ENCODE measurements at places on chromosomes 11 and 22.
A peak's percentile ranks its signal among the peaks of the same experiment; 100 is the strongest.

- no peak overlapping the region for H3K27ac ChIP-seq
- no peak overlapping the region for H3K4me3 ChIP-seq
- peaks cover 20% of the 10 kb centered on the region for H3K36me3 ChIP-seq
- no peaks in the 10 kb centered on the region for H3K27me3 ChIP-seq
Observed at GRCh38 chr11:802018-802617, 2.9 kb downstream of the PIDD1 start.

DNA sequence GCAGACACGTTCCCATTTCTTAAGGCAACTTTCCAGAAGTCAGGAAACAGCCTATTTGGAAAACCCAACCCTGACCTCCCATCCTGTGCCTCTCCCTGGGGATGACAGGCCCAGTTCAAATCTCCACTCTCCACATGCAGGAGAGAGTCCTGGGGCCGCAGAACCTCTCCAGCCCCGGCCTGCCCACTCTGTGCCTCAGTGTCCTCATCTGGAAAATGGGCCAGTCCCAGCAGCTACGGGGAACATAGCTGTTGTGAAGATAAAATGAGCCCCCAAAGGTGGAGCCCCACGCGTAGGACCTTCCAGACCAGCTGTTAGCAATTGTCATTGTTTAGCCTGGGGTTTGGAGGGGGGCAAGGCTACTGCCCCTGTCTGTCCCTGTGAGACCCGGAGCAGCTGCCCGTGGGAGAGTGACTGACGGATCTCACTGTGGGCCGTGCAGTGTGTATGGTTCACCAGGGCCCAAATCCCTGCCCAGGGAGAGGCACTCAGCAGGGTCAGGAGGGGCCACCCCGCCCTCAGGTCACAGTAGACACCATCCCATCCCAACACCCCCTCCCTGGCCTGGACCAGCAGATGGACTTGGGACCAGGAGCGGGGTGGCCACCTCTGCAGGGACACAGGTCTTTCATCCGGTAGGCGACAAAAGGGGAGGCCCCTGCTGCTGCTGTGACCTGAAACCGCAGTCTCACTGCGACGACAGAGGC lies 145.9 kb downstream of the CTTN start:
- H3K4me3 ChIP-seq: no peak overlapping the region
- no peak for DNase-seq
- no peaks in the 10 kb centered on the region for H3K4me1 ChIP-seq
- H3K27ac ChIP-seq: no peak overlapping the region
- H3K27me3 ChIP-seq: no peaks in the 10 kb centered on the region

GRCh38 chr22:27719535-27720227 lies 81.9 kb downstream of the MN1 start:
- DNase-seq: peak; percentile 93
- H3K4me3 ChIP-seq: no peak overlapping the region
- H3K4me1 ChIP-seq: peaks cover 25% of the 10 kb centered on the region
- peak overlapping the region; percentile 78 for H3K27ac ChIP-seq

DNA sequence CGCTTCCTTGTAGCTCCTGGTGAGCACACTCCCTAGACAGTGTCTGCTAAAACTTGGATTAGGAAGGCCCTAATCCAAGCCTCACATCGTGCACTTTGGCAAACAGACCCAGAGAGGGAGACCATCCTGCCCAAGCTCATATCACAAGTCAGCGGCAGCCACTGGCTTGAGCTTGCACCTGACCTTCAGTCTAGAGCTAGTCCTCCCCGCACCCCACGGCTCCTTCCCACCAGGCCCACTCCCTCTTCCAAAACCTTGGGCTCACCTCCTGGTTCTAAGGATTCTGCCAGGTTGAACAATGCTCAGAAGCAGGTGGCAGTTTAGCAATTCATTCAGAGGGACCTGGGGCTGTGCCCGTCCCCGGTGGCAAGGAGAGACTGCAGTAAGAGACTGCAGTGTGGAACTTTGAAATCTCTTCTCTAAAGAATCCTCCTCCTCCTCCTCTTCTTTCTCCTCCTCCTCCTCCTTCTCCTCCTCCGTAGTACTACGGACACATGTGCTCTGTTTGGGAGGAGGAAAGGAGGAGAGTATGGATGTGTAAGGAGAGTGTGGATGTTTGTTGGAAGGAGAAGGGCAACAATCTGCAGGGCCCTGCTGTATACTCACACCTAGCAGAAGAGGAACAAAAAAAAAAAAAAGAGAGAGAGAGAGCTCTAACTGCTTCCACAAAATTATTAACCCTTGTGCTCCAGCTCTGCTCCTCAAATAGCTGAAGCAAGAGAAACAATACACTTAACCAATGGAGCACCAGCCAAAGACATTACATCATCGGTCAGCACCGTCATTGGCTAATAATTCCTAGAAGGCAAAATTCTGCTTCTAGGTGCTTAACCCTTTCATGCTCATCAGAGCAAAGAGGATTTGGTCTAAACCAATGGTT lies 6.0 kb downstream of the SYN3 start:
- no peak overlapping the region for H3K4me3 ChIP-seq
- no peak overlapping the region for H3K27ac ChIP-seq
- DNase-seq: no peak
- no peaks in the 10 kb centered on the region for H3K36me3 ChIP-seq
- H3K27me3 ChIP-seq: peaks cover 36% of the 10 kb centered on the region
- no peaks in the 10 kb centered on the region for H3K4me1 ChIP-seq

GRCh38 chr22:27317096-27317495 lies 484.5 kb downstream of the MN1 start:
- no peaks in the 10 kb centered on the region for H3K36me3 ChIP-seq
- H3K4me3 ChIP-seq: no peak overlapping the region
- no peaks in the 10 kb centered on the region for H3K4me1 ChIP-seq
- no peak overlapping the region for H3K27ac ChIP-seq
- peaks cover 3% of the 10 kb centered on the region for H3K27me3 ChIP-seq

DNA sequence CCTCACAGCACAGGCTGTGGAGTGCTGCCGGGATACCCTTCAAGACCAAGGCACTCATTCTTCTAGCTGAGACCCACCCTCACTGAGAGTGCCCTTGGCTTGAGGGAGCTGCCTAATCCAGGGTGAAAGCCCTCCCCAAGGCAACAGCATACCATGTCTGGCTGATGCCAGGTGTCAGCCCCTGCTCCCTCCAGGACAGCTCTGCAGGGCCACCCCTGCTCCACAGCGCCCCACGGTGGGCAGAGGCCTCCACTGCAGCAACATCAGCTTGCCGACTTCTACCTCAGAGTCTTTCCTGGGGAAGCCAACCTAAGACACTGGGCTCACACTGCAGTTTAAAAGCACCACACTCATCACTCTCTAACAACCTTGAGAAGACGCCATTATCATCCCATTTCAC lies 29.0 kb downstream of the TTLL1 start:
- no peaks in the 10 kb centered on the region for H3K36me3 ChIP-seq
- H3K4me3 ChIP-seq: no peak overlapping the region
- no peak overlapping the region for H3K27ac ChIP-seq
- H3K4me1 ChIP-seq: no peaks in the 10 kb centered on the region
- DNase-seq: no peak
- no peaks in the 10 kb centered on the region for H3K27me3 ChIP-seq

All from RWPE2 (cell line).